ENCODE measurements at places on chromosomes 12 and 14.

- no peak for DNase-seq
These were observed 318.1 kb upstream of the RTL1 start for GRCh38 chr14:101221549-101222160.

DNA sequence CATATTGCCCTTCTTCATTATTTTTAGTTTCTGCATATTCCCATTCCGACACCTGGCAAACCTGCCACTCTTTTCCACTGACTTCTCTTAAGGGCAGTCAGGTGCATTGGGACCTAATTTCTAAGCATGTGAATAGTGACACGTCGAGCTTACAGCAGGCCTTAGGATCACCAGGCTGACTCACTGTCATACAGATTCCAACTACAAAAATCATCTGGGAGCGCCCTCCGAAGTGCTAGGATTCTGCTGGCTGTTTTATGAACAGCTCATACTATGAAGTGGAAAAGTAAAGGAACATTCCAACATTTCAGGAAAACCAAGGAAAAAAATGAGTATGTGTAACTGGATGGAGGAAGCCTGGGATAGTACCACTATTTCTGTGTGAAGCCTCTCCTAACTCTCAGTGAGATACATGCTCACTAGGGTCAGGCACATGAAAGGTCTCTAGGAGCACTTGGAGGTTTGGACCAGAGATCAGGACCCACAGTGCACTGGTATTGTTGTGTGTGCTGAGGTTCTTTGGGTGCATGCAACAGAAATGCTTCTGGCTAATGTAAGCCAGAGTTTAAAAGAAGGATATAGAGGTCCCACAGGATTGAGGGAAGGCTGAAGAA, 257.4 kb downstream of the ZFP36L1 start:
- no peak for DNase-seq

GRCh38 chr12:80877721-80878265, 59.9 kb downstream of the LIN7A start:
- DNase-seq, result no peak

DNA sequence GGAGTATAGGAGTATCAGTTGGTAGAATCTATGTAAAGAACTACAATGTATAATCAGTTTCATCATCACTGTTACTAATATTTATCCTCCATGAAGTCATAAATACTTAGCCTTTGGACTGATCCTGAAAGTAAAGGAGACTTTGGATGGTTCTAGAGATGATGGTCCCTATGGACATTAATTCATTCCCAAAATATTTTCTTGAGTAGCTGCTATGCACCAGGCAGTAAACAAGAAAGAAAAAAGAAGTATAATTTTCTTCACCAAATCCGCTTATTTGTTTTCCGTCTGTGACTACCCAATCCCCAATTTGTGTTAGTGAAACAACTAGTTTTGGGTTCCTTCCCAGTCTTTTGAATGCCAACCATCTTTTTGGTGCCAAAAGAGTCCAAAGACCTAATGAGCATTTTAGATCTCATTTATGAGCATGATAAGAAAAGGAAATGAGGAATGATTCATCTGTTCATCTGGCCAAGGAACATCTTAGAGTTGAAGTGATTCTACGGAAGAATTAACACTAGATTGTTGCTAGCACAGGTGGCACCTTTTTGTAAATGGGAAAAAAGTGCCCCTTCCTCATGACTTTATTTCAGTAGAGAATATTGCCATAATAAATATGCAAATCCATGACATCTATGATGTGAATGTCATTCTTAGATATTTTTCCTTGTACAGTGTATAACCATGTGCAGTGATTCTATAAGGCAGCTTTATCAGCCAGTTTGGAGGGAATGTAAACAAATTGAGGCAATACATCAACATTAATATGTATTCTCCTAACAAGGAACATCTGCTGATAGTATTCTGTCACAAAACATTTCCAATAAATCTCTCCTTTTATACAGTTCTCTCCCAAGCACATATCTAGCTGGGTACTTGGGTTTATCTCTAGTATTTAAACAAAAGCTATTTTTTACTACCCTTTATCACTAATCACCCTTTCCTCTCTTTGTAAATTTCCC, 85.1 kb upstream of the CCDC91 start:
- DNase-seq, result no peak

DNA sequence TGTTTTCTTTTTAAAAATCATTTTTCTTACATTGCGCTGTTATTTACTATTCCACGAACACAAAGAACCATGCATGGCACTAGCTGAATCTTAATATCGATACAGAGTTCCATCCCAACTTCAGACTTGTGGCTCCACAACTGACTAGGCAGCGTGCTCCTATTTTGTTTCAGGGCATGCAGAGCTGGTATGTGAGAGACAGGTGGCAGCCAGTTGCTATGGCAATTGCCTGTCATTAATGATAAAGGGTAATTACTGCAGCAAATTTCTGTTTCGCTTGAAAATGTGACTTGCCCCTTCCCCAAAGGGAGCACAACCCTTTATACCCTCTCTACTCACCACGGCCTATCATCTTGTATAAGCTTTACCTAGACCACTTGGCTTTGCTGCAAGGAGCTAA, 113.1 kb upstream of the G2E3 start:
- DNase-seq, result no peak

- DNase-seq, result no peak
These were observed 81.4 kb upstream of the FERMT2 start for GRCh38 chr14:53032161-53032803.

DNA sequence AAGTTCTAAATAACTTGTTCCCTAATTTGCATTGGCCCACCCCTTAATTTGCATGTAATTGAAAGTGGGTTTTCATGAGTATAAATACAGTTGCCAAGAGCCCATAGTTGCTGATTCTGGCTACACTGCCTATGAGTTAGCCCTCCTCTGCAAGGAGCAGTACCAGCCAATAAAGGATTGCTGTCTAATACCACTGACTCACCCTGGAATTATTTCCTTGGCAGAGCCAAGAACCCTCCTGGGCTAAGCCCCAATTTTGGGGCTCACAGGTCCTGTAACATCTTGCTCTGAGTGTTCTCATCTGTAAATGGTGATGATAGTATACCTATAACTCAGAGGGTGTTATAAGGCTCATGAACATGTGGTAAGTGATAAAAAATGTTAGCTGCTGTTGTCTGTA, 6.8 kb downstream of the TTC8 start:
- DNase-seq, result no peak

DNA sequence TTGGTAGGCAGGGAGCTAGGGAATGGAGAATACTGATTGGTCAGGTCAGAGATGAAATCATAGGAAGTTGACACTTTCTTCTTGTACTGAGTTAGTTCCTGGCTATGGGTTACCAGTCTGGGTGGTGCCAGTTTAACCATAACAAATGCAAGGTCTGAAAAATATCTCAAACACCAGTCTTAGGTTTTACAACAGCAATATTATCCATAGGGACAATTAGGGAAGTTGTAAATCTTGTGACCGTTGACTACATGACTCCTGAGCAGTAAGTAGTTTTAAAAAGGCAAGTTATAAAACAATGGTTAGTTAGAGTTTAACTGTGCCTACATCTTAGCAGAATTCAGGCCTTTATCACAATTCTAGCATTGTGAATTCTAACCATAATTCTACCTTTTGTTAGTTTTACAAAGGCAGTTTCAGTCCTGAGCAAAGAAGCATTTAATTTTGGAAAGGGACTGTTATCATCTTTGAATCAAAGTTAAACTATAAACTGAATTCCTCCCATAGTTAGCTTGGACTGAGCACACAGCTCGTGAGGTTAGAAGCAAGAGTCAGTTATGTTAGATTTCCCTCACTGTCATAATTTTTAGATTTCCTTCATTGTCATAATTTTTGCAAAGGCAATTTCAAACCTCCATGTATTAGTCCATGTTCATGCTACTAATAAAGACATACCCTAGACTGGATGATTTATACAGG, 19.7 kb upstream of the MON2 start:
- no peak for DNase-seq

DNA sequence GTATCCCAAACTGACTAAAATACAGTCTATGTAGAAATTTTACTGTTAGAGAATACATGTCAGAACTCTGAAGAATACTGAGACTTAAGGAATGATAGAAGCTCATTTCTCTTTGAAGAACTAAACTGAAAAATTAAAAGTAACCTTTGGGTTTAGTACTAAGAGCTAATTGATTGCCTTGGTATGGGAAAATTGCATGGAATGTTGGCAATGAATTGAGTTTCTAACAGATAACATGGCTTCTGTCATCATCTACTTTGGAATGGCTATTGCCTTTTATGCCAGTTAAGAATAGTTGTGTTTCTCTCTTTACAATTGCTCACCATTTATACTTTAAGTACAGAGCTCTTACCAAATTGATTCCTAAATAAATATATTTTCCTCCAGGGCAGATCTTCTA, 308.8 kb upstream of the SYT1 start:
- no peak for DNase-seq

- DNase-seq, result no peak
These were observed 52.7 kb downstream of the FAM222A start for GRCh38 chr12:109766251-109766778.

DNA sequence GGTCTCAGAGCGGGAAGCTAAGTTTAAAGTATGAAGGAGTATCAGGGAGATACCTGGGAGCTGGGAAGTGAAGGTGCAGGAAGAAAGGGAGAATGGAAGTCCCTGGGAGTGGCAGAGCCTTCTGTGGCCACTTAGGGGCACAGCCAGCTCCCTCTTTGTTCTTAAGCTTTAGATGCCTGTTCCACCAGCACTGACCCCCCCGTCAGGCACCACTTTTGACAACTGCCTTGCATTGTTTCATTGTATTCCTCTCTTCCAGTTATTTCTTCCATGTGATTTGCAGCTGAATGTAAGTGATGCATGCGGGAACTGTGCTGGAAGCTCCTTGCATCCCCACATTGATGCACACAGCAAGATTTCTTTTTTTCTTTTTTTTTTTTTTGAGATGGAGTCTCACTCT, 2.6 kb downstream of the GALNT16 start:
- DNase-seq, result no peak

GRCh38 chr14:54225457-54226060, 171.2 kb upstream of the CDKN3 start:
- no peak for DNase-seq

DNA sequence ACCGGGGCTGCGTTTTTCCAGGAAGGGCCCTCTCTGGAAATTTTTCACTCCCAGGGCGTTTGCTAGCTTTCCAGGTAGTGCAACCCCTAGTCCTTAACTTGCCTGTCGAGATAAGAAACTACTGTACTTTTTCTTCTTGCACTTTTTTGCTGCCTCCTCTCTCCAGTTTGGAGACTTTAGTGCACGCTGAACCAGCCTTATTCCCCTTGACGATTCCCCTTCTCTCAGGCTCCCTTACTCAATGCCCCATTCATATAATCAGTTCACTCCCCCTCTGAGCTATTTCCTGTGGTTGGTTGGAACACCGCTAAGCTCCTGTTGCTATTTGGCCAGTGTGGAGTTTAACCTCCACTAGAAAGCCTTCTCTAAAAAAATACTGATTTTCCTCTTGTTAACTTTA, 682 bp downstream of the CREBL2 start:
- DNase-seq, result no peak

- DNase-seq, result no peak
These were observed 23.8 kb downstream of the IL31 start for GRCh38 chr12:122150127-122150681.

DNA sequence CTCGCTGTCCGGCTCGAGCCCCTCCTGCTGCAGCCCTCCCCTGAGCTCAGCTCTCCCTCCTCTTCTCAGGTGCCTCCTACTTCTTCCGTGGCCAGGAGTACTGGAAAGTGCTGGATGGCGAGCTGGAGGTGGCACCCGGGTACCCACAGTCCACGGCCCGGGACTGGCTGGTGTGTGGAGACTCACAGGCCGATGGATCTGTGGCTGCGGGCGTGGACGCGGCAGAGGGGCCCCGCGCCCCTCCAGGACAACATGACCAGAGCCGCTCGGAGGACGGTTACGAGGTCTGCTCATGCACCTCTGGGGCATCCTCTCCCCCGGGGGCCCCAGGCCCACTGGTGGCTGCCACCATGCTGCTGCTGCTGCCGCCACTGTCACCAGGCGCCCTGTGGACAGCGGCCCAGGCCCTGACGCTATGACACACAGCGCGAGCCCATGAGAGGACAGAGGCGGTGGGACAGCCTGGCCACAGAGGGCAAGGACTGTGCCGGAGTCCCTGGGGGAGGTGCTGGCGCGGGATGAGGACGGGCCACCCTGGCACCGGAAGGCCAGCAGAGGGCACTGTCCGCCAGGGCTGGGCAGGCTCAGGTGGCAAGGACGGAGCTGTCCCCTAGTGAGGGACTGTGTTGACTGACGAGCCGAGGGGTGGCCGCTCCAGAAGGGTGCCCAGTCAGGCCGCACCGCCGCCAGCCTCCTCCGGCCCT, 22.8 kb downstream of the MMP17 start:
- DNase-seq, result no peak

- DNase-seq, result no peak
These were observed 16.4 kb upstream of the MIA2 start for GRCh38 chr14:39217214-39217879.

GRCh38 chr12:116261525-116262100, 15.9 kb downstream of the MED13L start:
- no peak for DNase-seq

DNA sequence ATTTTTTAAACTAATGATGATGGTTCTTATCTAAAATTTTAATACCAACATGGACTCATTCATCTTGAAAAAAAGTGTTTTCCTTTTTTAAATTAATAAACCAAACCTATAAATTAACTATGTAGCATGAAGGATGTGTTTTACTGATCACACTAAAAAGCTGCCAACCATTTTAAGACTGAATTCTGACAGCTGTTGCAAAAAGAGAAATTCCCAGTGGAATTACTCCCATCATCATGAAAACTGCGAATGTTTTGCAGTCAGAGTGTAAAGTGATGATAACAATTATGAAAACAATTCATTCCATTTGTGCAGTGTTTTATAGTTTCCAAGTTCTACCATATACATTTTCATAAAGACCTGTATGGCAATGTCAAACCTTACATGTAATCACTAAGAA, 232.8 kb downstream of the SLC2A13 start:
- no peak for DNase-seq

DNA sequence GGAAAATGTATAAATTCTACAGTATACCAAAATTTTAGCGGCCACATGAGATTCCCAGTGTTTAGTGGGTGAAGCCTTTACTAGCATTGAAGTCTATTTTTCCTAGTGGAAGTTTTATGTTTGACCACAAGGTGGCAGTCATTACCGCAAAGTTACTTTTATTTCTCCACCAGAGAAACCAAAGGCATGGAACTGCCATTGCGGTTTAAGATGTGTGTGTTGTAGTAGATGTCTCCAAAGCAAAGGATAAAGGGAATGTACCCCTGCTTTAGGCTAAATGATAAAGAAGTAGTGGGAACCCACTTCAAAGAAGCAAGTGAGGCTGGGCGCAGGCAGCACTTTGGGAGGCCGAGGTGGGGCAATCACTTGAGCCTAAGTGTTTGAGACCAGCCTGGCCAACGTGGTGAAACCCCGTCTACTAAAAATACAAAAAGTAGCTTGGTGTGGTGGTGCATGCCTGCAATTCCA, 140.5 kb downstream of the PRKCH start:
- DNase-seq, result no peak

Measured in activated CD8-positive, alpha-beta memory T cell treated with anti-CD3 and anti-CD28 coated beads for 4 hours (primary cell).